Peyer's patch (tissue), 4 donors: ENCODE measurements at places on chromosomes 2 and 18. TPM values are rescaled to one million over a fixed set of nuclear protein-coding genes. Genes with fewer than 3 reads are reported as not detected.
A peak's percentile ranks its signal among the peaks of the same experiment; 100 is the strongest.

DNA sequence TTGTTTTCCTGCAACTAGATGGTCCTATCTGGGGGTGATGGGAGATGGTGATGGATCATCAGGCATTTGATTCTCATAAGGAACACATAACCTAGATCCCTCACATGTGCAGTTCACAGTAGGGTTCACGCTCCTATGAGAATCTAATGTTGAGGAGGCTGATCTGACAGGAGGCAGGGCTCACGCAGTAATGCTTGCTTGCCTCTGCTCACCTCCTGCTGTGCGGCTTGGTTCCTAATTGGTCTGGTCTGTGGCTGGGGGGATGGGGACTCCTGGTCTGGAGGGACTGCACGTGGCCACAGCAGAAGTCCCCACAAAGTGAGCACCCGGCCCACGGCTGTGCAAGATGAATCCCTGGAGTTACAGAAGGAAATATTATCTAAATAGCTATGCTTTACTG lies 11.3 kb downstream of the MC5R start:
- DNase-seq = no peak

- peak; percentile 93 for DNase-seq
These were observed 111.7 kb downstream of the ANKRD44 start for GRCh38 chr2:197198890-197199289.

GRCh38 chr18:9101730-9102507 lies 580 bp upstream of the NDUFV2 start:
- no peak for DNase-seq

GRCh38 chr2:127740665-127741288 lies 39.5 kb downstream of the SFT2D3 start:
- no peak for DNase-seq

SPEG gene
- total RNA-seq = 14.3 TPM
